ENCODE measurements at places on chromosomes 2 and 18. TPM values are rescaled to one million over a fixed set of nuclear protein-coding genes. Genes with fewer than 3 reads are reported as not detected.

The TMEM18 gene
- total RNA-seq: 50.0 TPM

The FIGN gene
- 27.7 TPM for total RNA-seq

DNA sequence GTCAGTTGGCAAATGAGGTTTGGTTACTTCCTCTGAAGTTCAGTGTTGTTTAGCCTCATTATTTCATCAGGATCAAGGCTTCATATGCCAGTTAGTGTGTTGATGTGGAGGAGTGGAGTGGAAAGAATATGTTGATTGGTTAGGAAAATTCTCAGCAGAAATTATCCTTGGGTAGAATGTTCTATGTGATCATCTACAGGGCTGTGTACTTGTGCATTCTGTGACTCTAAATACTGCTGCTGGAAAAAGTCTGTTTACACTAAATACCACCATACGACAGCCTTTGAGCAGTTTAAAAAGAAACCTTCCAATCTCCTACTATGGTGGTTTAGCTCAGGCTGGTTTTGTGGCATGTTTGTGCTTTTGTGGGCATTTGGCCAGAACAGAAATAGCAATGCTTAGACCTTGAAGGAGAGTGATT lies 25.8 kb downstream of the CAB39 start:
- DNase-seq: no peak

DNA sequence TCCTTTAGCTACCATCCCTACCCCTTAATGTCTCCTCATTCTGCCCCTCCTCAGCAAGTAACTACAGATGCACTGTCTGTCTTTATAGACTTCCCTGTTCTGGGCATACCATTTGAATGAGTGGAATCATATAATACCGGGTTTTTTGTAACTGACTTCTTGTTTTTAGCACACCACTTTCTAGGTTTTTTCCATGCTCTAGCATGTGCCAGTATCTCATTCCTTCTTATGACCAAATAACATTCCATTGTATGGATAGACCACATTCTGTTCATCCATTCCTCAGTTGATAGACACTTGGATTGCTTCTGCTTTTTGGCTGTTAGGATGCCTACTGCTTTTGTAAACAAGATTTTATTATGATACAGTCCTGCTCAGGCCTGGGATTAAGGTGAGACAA lies 154.7 kb downstream of the TSN start:
- no peak for DNase-seq

DNA sequence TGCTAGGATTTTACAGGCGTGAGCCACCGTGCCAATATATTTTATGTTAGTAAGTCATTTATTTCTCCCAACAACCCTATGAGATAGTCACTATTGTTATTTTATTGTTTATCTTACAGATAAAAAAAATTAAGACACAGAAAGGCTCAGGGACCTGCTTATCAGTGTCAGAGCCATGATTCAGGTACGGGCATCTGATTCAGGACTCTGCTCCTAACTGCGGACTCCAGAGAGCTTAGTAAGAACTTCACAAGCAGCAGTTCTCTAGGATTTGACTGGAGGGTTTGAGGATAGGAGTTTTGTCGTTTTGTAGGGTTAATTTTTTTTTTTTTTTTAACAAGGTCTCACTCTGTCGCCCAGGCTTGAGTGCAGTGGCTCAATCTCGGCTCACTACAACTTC lies 174.2 kb downstream of the BCL11A start:
- no peak for DNase-seq

The MROH2A gene
- total RNA-seq: not detected

DNA sequence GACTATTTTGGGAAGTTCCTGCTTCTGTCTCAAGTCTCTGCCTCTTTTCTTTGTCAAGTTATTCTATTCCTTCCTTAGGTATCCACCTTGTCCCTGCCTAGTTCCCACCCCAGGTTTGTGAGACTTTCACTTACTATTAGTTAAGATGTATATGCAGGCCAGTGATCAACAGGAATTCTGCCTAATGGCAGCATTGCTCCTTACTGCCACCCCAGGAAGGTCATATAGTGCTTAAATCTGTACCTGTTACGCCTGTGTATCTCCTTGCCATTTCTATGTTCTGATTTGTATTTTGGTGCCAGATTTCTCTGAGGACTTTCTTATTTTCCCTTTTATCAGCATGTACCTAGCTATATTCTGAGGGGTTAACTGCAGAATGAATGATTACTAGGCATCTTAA lies 746.0 kb upstream of the TMEFF2 start:
- DNase-seq: peak; percentile 17

DNA sequence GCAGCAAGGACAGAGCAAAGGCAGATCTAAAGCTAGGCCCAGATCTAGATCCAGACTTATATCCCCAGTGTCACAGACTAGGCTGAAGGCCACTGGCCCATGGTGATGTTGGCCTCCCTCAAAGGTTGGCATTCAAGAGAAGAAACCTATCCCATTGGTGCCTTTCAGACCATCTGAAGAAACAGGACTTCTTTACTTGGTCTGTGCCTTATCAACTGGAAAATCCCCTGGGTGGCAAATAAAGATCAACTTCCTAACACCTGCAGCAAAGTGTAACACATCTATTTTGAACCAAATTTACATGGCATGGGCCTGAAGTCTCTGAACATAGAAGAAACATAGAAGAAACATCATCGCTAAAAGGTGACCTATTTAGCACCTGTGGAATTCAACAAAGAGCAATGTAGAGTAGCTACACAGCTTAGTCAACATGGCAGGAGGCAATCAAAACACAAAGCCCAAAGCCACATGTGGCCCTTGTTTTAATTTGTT lies 35.8 kb downstream of the METTL4 start:
- no peak for DNase-seq

- DNase-seq: no peak
These were observed 3.0 kb upstream of the GAREM2 start for GRCh38 chr2:26169681-26170414.

The KCNS3 gene
- total RNA-seq: 10.0 TPM

GRCh38 chr2:37812414-37812813 lies 112.7 kb upstream of the RMDN2 start:
- no peak for DNase-seq

The AGXT gene
- not detected for total RNA-seq

GRCh38 chr2:135320465-135321355 lies 210.3 kb downstream of the ZRANB3 start:
- no peak for DNase-seq

GRCh38 chr2:27379383-27379835 lies 1.1 kb downstream of the ZNF513 start:
- no peak for DNase-seq

The GCC2 gene
- total RNA-seq: 29.1 TPM

DNA sequence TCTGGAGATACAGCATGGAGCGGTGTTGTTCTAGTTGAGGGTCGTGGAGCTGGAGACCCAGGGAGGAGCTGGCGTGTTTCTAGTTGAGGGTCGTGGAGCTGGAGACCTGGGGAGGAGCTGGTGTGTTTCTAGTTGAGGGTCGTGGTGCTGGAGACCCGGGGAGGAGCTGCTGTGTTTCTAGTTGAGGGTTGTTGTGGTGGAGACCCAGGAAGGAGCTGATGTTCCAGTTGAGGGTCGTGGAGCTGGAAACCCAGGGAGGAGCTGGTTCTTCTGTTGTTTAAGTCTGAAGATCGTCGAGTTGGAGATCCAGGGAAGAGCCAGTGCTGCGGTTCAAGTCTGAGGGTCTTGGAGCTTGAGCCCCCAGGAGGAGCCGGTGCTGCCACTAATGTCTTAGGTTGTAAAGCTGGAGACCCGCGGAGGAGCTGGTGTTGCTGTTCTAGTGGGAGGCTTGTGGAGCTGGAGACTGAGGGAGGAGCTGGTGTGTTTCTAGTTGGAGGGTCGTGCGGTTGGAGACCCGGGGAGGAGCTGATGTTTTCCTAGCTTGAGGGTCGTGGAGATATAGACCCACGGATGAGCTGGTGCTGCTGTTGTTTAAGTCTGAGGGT lies 155.3 kb downstream of the RTP5 start:
- DNase-seq: no peak

DNA sequence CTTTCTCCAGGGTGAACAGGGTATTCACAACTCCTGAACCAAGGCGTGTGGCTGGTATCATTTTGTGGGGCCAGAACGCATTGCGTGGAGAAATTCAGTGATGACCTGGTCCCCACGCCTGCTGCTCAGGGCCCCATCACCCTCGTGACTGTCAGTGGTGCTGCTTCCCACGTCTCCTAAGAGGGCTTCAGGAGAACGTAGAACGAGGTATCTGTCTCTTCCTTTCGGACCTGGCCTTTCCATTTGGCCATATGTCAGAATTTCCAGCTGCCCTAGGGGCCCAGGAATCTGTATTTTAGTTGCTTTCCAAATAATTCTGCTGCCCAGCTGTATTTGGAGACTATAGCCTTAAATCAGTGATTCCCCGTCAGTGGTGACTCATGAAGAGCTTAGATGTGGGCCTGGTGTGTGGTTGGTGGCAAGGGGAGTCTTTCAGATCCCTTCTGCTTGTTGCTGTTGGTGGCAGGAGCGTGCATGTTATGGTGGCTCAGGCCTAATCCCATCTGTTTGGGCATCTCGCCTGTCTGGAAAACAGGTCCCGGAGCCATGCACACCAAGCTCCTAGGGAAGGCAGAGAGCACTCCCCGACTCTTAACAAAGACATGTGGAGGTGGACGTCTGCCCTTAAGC lies 56.4 kb downstream of the NPAS2 start:
- DNase-seq: no peak

- no peak for DNase-seq
These were observed 27.7 kb downstream of the FHL2 start for GRCh38 chr2:105371156-105371555.

- DNase-seq: no peak
These were observed 218.0 kb downstream of the LOXHD1 start for GRCh38 chr18:46439037-46439436.

DNA sequence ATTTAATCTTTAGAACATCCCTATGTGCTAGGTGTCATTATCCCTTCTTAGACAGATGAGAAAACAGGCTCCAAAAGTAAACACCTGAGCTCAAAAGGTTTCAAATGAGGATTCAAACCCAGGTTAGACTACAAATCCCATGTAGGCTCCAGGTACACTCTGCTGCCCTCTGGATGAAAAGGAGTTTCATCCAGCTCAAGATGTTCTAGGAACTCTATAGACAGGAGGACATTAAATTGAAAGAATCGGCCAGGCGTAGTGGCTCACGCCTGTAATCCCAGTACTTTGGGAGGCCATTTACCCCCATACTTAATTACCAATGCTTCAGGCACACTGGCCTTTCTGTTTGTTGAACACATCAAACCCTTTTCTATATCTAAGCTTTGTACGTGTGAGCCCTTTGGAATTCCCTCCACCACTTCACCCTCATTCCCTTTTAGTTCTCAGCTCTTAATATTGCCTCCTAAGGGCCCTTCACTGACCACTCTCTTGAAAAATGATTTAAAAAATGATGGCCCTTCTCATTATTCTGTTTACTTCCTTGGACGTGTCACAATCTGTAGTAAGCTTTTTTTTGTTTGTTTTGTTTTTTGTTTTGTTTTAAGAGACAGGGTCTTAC lies 10.7 kb downstream of the SLC25A12 start:
- no peak for DNase-seq

The SRD5A2 gene
- total RNA-seq: not detected

- no peak for DNase-seq
These were observed 886.0 kb upstream of the CHAC2 start for GRCh38 chr2:52881606-52882005.

- DNase-seq: no peak
These were observed 28.7 kb downstream of the MYT1L start for GRCh38 chr2:2302359-2302758.

- no peak for DNase-seq
These were observed 39.1 kb downstream of the TMEM163 start for GRCh38 chr2:134679745-134680144.

The IFIH1 gene
- 0.79 TPM for total RNA-seq

The PIEZO2 gene
- total RNA-seq: 4.2 TPM

The CGREF1 gene
- 3.0 TPM for total RNA-seq

GRCh38 chr2:54708584-54709335 lies 14.7 kb upstream of the EML6 start:
- DNase-seq: peak; percentile 42

DNA sequence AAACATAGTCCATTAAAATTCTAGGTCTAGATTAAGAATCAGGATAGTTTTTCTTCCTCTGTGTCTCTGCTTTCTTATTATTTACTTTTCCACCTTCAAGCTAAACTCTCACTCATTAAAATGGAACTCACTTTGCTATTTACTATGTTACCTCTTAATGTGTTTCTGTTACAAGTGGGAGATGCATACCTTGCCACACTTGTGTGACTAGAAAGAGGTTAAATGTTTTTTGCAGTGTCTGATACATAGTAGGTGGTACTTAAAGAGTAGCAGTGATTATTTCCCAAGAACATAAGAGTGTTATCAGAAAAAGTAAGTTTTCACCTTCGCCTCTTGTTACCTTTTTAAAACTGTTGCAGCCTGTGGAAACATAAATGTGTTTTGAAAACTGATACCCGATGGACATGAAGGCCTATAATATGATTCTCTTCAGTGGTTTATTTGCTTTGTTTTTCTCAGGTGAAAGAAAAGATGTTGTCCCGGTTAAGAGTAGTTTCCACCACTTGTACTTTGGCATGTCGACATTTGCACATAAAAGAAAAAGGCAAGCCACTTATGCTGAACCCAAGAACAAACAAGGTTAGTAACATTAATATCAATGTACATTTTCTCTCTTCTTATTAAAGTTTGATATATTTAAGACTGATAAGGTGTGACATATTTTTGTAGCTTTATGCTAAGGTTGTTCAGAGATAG lies 16.6 kb downstream of the ME2 start:
- DNase-seq: no peak

The FAM124B gene
- 0.15 TPM for total RNA-seq

The CCDC85A gene
- total RNA-seq: 0.34 TPM

- DNase-seq: no peak
These were observed 131.5 kb downstream of the PPP1R1C start for GRCh38 chr2:182117196-182117595.

- no peak for DNase-seq
These were observed 117.4 kb downstream of the FMNL2 start for GRCh38 chr2:152452256-152452973.

The PRKAG3 gene
- total RNA-seq: not detected

DNA sequence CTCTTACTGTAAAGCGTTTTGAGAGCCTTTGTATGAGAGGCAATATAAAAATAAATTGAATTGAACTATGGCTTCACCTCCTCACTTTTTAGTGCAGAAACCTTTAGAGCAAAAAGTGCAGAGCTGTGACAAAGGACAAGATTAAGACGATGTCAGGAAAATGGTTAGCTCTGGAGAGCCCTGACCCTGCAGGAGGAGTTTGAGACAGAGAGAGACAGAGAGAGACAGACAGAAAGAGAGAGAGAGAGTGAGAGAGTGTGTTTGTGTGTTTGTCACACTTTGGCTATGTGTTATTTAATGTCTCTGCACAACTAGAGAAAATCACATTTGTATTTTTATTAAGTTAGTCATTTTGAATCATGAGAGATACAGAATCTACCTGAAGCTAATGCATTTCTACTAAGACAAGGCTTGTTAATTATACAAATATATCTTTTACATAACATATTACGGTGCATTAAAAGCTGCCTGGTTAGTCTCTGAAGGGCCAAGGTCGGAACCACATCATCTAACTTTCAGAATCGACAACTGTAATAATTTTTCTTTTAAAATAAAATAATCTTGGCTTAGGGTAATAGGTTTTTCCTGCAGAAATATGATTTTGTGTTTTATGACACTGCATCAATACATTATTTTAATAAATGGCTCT lies 423.5 kb upstream of the ZEB2 start:
- DNase-seq: no peak
